ENCODE measurements at places on chromosomes 1 and 21.

GRCh38 chr1:63921802-63922201 lies 148.0 kb downstream of the ROR1 start:
- DNase-seq = no peak

GRCh38 chr1:27868556-27868931 lies 3.8 kb upstream of the THEMIS2 start:
- DNase-seq = no peak

GRCh38 chr1:182210417-182210816 lies 148.9 kb upstream of the ZNF648 start:
- DNase-seq = no peak

DNA sequence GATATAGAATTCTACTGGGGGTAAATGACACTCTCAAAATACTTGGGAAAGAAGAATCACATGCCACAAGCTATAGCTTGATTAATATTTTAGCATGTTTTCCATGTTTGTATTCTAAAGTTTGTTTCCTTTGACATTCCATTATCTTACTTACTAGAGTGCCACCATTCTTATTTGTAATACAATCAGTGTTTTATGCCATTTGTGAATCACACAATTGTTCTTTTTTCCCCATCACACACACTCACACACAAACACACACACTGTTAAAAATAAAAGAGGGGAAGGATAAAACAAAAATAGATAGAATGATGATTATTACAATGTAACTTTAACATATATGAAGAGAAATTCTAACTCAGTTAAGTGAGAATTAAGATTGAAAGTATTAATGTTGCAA lies 16.0 kb upstream of the TEKT2 start:
- no peak for DNase-seq

DNA sequence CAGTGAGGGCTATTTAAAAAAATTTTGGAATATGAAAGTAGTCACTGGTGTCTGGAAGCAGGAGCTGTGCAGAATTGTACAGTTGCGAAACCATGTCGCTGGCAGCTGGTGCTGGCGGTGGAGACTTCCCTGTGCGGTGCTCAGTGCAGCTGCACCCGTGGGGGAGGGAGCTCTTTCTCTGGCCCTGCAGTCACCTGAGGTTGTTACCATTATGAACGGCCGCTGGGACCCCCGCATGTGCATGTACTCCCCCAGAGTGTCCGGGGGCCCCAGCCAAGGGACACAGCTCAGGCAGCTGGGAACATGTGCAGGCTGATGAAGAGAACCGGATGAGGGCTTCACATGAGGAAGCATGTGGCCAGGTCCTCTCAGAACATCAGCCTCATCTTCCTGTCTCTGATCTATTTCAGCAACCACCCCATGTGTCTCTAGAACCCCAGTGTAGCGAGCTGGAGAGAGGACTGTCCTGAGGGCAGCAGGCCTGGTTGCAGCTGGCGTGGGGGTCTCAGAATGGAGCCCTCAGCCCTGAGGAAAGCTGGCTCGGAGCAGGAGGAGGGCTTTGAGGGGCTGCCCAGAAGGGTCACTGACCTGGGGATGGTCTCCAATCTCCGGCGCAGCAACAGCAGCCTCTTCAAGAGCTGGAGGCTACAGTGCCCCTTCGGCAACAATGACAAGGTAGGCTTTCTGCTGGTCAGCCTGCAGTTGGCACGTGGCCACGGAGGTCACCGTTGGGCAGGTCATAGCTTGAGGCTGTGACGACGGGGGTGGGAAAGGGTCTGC lies at the start of gene TRPM2:
Gene TRPM2 (plus strand): TSS at position 431 of the 780 bp plus-strand sequence. CDS start 80 bp downstream, at position 511.
- no peak for DNase-seq

DNA sequence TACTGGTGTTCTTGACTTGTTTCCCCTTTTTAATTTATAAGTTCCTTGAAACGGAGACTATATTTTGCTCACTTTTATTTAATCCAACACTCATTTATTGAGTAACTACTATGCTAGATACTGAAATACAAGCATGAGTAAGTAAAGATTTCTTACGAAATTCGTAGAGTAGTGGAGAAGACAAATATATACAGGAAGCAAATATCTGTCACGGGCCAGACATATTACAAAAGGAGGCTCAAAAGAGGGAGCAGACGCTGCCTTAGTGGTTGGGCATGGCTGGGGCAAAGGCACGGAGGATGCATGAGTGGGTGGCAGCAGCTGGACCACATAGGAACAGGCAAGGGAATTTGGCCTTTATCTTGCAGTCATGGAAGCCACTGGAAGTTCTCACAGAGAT lies 6.8 kb downstream of the NCF2 start:
- no peak for DNase-seq

GRCh38 chr1:225700164-225700821 lies 47.4 kb upstream of the ENAH start:
- DNase-seq = no peak

- DNase-seq = no peak
Measured at GRCh38 chr1:170133766-170134495, 11.8 kb upstream of the NTMT2 start.

- DNase-seq = no peak
Measured at GRCh38 chr1:11804666-11805421, 920 bp downstream of the MTHFR start.

DNA sequence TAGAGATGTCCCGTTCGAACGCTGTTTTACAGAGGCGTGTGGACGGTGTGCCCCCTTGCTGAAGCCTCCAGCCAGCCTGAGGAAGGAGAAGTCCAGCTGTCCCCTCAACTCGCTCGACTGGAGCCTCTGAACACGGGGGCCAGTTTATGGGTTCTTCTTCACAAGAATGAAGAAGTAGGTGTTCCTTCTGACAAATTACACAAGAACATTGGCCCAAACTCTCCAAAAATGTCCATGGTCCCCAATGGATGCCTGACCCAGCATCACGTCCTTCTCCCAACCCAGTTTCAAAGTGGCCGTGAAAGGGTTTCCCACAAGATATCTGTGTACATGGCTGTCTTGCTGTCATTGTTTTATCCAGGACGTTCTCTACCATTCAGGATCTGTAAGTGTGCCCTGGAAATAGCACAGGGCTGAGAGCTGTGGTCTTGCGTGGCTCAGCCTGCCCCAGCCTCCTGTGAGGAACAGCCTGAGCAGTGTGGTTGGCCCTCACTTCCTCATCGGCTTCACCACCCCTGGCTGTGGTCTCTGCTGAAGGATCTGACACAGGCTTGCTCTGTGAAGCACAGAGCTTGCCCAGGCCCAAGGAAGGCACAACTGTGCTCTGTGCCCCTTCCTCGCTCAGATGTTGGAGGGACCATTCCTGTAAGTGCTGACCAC lies 1.0 kb upstream of the S100B start:
- peak; percentile 19 for DNase-seq

DNA sequence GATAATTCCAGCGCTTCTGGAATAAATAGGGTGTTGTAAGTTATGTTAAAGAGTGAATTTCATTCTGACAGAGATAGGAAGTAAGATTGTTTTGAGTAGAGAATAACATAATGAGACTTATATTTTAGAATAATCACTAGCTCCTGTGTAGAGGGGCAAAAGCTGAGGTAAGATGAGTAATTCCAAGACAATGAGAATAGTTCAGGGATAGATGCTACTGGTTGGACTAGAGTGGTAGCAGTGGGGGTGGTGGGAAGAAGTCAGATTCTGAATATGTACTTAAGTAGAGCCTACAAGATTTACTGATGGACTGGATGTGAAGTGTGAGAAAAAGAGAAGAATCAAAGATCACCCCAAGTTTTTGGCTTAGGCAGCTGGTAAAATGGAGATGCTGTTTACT lies 23.3 kb upstream of the MOV10 start:
- no peak for DNase-seq

- DNase-seq = no peak
Measured at GRCh38 chr1:167671727-167672511, 41.9 kb downstream of the RCSD1 start.

DNA sequence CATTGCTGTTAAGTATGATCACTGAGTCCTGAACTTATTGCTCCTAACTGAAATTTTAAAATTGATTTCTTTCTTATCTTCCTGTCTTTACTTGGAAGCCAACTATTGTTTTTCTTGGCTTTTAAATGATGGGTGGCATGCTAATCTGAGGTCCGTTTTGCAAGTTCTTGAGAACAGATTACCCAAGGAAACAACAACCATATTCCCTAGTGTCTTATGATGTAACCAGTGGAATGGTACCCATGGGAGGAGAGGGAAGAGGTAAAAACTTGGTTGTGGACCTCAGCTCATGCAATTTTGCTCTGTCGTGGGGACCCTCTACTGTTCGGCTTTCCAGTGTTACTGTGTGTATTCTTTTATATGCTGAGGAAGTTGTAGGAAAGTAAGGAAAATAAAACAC lies 454.8 kb upstream of the ADAMTS5 start:
- no peak for DNase-seq

DNA sequence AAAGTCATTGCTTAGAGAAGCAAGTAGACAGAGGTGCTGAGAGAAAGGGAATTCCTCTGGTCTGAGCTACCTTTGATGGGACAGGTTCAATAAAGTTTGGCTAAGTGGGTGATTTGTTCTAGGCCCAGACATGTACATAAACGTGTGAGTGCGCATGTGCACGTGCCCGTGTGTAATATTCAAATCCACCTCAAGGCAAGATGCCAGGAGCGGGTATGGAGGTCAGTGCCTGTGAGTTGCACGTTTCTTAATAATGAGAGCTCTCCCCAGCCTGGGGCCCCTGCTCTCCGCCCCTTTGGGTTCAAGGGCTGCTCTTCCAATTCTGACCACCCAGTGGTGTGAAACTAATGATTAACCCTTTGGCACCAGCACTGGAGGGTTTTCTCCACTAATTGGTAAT lies 53.8 kb upstream of the LMO4 start:
- no peak for DNase-seq

- DNase-seq = no peak
Measured at GRCh38 chr1:59018860-59019259, 235.0 kb upstream of the JUN start.

Data from stimulated activated CD8-positive, alpha-beta memory T cell treated with anti-CD3 and anti-CD28 coated beads, Interleukin-4, amount 100 ng/mL, for 4 hours (primary cell).